ENCODE measurements at places on chromosomes 4 and X. TPM values are rescaled to one million over a fixed set of nuclear protein-coding genes. Genes with fewer than 3 reads are reported as not detected.

Gene STEEP1
- total RNA-seq = 16.0 TPM

Gene CYBB
- total RNA-seq = 20.4 TPM

Gene SPANXA2
- total RNA-seq = not detected

Gene PQBP1
- 64.5 TPM for total RNA-seq

Gene FGF5
- total RNA-seq = 0.97 TPM

Gene GABRG1
- total RNA-seq = not detected

Gene SOWAHB
- total RNA-seq = not detected

Gene CNKSR2
- total RNA-seq = 0.55 TPM

Gene HERC5
- 2.0 TPM for total RNA-seq

Gene MSMO1
- 6.9 TPM for total RNA-seq

Gene AADAT
- 1.6 TPM for total RNA-seq

DNA sequence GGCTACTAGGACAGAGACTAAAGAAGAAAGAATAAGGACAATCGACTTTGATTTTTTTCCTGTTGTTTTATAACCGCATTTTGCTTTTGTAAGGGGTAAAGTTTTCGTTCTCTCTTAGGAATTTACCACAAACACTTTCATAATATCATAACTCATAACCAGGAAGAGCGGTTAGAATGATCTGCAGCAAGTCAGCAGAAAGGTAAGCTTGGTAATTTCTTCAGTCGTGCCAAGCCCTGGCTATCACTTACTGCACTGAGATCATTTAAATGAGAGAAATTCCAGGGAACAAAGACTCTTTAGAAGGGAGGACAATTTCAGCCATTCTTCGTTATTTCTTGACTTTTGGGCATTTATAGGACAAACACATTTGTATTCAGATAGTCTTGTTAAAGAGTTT, 258.1 kb downstream of the UNC5C start:
- DNase-seq = no peak

GRCh38 chr4:138494931-138495330, 252.8 kb upstream of the SLC7A11 start:
- peak; percentile 24 for DNase-seq

DNA sequence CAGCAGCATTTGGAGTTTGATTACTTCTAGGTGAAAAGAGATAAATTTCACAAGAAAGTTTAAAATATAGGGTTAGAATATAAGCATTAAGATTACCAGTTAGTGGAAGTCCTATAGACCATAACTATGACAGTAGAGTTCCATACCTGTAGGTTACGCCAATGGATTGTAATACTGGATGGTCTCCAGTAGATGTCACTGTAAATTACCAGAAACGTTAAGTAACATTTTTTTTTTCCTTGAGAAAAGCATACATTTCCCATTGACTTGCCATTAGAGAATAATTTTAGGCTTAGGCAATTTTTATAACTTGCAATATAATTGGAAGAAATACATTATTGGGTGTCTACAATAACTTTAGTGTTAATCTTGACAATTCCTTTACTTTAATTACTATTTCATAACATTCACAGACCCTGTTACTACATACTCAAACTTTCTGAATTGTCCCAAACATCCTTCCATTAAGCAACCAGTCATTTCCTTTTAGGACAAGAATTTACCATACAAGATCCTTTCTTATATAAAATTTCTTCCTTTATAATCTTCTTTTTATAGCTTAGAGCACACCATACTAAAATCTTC, 304.1 kb upstream of the TECRL start:
- no peak for DNase-seq

DNA sequence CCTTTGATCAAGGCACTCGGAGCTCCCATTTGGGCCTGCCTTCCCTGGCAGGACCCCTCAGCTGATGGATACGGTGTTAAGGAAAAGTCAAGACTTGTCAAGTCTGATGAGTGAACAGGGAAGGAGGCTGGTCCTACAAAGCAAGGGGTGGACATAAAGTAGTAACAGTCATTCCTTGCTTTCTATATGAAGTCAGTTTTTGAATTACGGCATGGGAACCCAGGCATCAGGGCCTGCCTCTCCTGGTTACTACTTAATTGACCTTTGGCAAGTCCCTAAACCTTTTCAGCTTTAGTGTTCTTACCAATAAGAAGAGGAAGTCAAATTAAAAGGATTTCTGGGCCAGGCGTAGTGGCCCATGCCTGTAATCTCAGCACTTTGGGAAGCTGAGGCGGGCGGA, 7.0 kb downstream of the CHST7 start:
- DNase-seq = no peak

DNA sequence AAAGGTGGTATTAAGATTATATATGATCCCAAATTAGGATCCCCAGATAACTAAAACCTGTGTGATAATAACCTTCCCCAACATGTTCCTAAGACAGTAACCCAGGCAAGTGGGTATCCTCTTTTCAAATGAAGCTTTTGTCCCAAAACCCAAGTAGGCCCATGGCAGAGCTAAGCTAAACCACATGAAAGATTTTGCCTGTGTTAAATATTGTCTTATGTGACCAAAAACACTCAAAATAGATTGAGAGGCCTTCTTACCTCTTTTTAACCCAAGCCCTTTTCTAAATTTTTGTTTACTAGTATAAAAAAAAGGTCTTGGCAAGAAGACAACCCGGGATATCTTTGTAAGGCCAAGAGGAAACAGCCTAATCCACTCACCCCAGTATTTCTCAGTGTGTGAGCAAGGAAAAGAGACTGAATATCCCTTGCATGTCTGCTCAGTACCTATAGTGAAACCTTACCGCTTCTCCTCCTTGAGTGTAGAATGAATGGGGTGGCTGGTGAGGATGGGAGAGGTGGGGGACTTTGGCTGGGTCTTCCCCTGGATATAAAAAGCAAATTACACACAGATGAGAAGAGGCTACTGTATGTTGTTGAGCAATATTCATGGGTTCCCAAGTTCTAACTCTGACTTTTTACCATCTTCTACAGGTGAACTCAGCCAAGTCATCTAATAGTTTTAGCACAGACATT, 188.8 kb upstream of the BMP3 start:
- no peak for DNase-seq

GRCh38 chr4:21728304-21728703, 220.3 kb downstream of the KCNIP4 start:
- no peak for DNase-seq

DNA sequence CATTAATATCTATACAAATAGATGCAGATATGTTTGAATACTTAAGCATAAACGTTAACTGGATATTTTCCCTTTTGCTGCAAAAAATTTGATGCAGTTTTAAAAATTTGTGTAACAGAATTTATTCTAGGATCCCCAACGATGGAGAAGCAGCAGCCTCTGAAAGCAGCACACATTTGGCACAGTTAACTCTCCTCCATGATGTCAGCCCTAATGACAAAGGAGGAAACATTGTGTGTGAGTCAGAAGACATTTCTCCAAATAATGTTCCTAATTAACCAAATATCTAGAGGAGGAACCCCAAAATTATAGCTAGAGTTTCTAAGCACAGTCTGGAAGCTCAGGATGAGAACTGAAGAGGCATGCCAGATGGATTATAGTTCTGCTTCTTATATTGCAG, 281.9 kb upstream of the MAD2L1 start:
- no peak for DNase-seq

GRCh38 chrX:20796450-20796849, 529.7 kb upstream of the RPS6KA3 start:
- DNase-seq = no peak

GRCh38 chr4:104615496-104615895, 120.8 kb upstream of the CXXC4 start:
- no peak for DNase-seq

DNA sequence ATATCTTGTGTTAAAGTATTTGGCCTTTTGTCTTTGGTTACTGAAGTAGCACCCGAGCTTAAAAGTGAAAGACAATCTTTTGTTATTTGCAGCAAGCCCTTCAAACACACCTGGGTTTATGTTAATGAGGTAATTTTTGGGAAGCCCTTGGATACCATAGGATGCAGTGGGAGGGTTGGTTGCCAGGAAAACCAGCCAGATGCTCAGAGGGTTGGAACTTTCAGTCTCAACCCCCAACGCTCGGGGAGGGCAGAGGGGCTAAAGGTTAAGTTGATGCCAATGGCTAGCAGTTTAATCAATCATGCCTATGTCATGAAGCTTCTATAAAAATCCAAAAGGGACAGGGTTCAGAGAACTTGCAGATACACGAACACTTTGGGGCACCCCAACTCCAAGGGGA, 17.2 kb upstream of the GPR173 start:
- DNase-seq = no peak

GRCh38 chrX:17741123-17741511, 3.8 kb downstream of the SCML1 start:
- no peak for DNase-seq

DNA sequence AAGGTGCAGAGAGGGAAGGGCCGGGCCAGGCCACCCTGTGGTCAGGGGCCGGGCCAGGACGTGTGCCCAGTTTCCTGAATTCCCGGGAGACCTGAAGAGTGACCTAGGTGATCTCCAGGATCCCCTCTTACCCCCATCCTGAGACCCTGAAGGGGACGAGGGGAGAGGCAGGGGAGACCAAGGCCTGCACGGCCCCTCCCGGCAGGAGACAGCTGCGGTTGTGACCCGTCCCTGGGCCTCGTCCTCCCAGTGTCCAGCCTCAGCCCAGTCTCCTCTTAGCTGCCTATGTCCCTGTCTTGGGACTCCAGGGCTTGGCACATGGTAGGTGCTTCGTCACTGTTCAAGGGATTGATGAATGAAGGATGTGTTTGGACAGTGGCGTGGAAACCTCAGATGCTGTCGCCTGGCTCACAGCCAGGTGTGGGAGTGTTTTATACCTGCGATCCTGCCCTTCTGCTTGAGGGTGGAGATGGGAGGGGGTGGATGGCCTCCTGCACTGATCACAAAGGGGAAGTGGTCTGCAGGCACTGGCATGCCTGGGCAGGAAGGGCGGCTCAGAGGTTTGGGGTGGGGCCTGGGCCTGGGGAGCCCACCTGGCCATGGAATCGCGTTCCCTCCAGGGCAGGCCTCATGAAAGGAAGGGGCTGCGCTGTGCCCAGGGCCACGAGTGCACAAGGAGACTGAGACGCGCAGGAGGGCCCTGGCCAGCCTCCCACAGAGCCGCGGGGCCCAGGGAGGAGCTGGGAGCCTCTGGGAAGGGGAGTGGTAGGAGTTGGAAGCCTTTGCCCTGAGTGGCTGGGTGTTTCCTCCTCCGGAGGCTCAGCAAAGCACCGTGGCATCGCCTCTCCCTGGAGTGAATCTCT, 6.9 kb downstream of the SH3TC1 start:
- no peak for DNase-seq

DNA sequence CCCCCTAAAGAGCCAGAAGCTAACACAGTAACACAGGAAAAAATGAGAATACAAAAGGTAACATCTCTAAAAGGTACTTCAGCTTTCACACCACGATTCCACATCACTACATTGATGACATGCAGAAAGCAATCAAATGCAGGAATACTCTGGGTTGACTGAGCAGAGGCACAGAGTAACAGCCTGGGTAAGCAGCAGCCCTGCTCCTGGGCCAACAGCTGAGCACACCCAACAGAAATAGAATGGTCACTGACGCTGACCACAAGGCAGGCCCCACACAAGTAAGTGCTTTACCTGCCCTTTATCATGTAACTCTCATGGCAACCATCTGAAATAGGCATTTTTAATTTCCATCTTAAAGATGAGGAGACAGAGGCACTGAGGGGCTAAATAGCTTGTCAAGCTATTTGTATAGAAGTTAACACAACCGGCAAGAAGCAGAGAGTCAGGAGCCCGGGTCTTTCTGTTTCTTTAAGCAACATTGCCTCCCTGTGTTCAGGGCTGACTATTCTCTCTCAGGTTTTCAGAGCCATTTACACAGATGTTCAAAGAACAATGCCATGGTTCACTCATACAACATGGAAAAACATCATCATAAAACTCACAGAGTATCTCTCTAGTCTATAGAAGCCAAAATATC, 168.9 kb downstream of the ZNF674 start:
- DNase-seq = no peak

Data from left ventricle myocardium superior (tissue), 1 donor.